ENCODE measurements at places on chromosomes 13 and 19.
A peak's percentile ranks its signal among the peaks of the same experiment; 100 is the strongest.

GRCh38 chr19:6352381-6353165 lies 8.8 kb upstream of the CLPP start:
- no peak for DNase-seq

DNA sequence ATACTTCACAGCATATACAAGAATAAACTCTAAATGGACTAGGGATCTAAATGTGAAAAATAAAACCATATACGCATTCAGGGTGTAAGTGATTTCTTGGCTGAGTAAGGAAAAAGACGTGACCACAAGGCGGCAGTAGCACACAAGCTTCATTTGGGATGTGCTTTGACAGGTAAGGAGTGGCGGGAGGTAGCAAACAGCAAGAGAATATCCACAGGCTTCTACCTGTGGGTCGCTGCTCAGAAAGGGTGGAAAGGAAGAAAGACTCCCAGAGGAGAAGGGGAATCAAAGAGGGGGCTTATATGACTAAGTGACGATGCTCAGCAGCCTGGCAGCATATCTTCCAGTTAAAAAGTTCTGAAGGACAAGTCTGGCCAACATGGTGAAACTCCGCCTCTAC lies 2.5 kb upstream of the ZNF121 start:
- DNase-seq = peak; percentile 74

DNA sequence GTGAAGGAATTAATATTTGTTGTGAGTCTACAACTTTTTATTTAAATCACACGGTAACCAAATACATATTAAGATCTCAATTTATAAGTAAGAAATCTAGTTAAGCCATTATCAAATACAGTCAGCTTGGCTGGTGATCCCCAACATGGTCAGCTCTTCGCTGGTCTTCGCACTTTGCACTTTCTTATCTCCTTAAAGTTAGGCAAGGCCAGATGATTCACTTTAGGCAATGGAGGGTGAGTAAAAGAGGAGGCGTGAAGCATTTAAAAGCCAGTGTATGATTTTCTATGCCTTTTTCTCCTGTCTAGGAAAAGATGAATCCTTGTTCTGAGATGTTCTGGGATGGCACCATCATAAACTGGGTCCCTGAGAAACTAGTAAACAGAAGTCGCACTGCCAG lies 793.7 kb upstream of the ARGLU1 start:
- no peak for DNase-seq

DNA sequence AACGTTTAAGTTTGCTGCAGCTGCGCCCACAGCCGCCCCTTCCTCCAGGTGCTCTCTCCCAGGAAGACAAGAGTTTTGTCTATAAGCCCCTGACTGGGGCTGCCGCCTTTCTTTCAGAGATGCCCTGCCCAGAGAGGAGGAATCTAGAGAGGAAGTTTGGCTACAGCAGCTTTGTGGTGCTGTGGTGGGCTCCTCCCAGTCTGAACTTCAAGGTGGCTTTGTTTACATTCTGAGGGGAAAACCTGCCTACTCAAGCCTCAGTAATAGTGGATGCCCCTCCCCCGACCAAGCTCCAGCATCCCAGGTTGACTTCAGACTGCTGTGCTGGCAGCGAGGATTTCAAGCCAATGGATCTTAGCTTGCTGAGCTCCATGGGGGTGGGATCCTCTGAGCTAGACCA lies 6.4 kb upstream of the ERICH6B start:
- no peak for DNase-seq

GRCh38 chr13:43484432-43485225 lies 302.1 kb downstream of the ENOX1 start:
- DNase-seq = no peak
